ENCODE measurements at places on chromosomes 3 and 15. TPM values are rescaled to one million over a fixed set of nuclear protein-coding genes. Genes with fewer than 3 reads are reported as not detected.

DNA sequence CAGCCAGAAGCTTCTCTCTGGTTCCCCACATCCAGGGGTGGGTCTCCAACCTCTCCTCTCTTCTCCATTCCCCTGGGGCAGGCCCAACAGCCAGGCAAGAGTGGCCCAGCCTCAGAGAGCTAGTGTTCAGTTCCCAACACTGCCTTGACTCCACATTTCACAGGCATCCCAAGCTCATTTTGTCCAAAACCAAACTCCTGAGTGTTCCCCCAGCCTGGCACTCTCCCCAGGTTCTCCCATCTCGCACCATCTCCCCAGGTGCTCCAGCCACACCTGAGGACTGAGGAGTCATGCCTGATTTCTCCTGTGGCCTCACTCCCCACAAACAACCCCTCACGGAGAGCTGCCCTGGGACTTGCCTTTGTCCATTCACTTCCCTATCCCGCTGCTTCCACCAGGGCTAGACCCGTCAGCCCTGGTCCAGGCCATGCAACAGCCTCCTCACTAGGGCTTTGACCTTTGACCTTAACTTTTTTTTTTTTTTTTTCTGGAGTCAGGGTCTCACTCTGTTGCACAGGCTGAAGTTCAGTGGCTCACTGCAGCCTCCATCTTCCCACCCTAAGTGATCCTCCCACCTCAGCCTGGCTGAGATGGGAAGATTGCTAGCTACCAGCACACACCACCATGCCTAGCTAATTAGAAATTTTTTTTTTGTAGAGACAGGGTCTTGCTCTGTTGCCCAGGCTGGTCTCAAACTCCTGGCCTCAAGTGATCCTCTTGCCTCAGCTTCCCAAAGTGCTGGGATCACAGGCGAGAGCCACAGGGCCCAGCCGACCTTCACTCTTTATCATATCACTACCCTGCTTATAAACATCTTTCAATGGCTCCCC is 3.9 kb upstream of the CSK start:
- no peak for DNase-seq

DNA sequence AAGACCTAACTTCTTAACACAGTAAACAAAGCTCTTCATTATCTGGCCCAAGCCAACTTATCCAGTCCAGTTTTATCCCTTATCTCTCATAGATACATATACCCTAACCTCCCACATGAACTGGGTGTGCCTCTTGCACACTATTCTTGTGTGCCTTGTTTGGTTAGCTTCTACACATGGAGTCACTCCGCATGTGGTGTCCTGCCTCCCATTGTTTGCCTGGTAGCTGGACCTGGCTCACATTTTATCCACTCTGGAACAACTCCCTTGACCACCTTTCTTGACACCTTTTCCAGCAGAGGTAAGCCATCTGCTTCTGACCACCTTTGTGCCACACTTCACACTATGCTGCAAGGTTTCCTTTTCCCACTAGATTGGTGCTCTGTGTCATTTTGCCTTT is 15.2 kb downstream of the TIPARP start:
- no peak for DNase-seq

- no peak for DNase-seq
These were observed 31.1 kb downstream of the PHLDB2 start for GRCh38 chr3:111890051-111890580.

GRCh38 chr15:84797212-84797611 is 19.9 kb upstream of the ALPK3 start:
- DNase-seq: no peak

DNA sequence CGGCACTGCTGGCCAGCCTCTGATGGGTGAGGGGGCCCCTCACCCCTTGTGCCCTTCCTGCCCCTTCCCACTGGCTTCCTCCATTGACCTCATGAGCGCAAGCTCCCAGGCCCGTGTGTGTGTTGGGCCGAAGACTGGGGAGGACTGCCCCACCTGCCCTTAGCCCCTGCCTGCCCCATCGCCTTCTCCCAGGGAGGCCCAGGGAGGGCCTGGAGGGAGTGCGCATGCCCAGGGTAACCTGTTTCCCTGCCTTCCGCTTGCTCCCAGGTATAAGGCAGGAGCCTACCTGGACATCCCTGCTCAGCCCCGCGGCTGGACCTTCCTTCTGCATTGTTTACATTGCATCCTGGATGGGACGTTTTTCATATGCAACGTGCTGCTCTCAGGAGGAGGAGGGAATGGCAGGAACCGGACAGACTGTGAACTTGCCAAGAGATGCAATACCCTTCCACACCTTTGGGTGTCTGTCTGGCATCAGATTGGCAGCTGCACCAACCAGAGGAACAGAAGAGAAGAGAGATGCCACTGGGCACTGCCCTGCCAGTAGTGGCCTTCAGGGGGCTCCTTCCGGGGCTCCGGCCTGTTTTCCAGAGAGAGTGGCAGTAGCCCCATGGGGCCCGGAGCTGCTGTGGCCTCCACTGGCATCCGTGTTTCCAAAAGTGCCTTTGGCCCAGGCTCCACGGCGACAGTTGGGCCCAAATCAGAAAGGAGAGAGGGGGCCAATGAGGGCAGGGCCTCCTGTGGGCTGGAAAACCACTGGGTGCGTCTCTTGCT is 8.8 kb downstream of the DLL4 start:
- DNase-seq: peak; percentile 61

DNA sequence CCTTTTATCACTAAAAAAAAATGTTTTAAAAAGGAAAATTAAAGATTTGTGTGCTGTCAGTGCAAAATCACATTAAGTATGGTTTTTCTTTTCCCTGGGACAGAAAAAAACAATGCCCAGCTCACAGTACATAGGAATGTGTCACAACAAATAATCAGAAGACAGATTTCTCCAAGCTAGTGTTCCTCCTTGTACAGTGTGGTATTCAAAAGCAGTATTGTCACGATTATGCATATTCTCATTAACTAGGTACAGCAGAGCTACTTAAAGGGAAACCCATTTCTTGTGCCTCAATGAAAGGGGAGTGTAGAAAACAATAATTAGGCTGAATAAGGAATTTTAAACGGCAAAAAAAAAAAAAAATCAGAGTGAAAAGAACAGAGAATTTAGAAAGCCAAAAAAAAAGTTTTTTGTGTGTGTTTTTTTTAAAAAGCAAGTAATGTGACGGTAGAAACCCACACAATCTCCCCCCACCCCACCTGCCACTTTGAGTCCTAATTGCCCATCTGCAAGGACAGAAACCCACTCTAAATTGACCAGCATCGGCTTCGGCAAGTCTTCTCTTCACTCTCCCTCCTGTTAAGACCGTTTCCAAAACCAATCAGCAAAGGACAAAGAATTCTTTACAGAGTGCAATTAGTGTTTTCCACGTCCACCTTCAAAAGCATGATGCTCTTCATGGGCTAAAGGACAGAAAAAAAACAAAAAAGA is 41.0 kb downstream of the EIF4E3 start:
- no peak for DNase-seq

GRCh38 chr3:98680723-98681122 is 82.4 kb upstream of the ST3GAL6 start:
- no peak for DNase-seq

EPHB1 gene
- 25.0 TPM for total RNA-seq

KNSTRN gene
- 27.2 TPM for total RNA-seq

ENTPD3 gene
- 5.3 TPM for total RNA-seq

C2CD4B gene
- total RNA-seq: 2.0 TPM

POTEB gene
- not detected for total RNA-seq

GOLGA6A gene
- total RNA-seq: 0.36 TPM

TPRG1 gene
- 3.4 TPM for total RNA-seq

CCR1 gene
- total RNA-seq: 1.6 TPM
